ENCODE measurements at places on chromosomes 4 and X.

GRCh38 chr4:8534129-8534528 lies 46.1 kb upstream of the GPR78 start:
- no peak for DNase-seq

GRCh38 chr4:7674706-7675105 lies 240.0 kb upstream of the PSAPL1 start:
- DNase-seq: no peak

DNA sequence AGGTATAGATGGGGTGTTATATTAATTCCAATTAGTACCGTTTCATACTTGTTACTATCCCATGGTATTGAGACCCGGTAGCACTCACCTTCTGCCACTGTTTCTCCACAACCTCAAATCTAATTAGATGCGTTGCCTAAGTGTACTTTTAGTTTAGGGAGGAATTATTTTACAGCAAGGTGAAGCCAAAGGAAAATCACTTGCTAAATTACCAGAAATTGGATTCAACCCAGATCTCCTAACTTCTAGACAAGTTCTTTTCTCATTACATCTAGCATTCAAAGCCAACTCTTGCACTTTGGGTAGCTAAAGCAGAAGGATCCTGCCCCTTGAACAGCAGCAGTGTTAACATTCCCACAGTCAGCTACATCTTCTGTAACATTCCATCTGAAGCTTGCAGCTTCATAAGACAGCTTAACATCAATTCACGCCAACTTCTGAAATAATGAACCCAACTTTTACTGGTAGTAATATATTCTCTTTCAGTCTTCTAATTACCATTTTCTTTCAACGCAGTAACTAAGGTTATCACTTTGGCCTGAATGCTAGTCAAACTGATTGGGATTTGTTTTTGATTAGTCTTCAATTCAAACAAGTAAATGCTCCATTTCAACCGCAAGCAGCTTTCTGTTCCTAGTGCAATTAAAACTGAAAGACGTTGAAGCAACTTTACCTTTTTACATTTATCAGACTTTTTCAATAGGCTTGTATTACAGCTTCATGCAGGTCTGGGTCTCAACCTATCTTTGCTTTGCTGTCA lies 934 bp upstream of the SEC31A start:
- DNase-seq: no peak

DNA sequence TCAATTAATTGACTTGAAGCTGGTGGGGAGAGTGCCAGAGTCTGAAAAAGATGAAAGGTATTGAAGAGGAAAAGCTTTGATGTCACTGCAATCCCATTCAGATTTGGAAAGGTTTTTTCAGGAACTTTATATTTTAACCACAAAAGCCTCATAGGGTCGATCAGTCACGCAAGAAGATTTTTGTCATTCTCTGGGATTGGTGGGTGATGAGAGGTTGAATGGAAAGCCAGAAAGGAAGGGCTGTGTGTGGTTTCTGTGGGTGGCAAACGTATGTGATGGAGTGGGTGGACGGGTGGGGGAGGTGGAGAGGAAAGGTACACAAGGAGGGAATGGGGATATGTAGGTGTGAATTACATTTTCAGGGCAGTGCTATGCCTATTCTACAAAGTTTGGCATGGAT lies 173.8 kb upstream of the SCML1 start:
- DNase-seq: no peak

DNA sequence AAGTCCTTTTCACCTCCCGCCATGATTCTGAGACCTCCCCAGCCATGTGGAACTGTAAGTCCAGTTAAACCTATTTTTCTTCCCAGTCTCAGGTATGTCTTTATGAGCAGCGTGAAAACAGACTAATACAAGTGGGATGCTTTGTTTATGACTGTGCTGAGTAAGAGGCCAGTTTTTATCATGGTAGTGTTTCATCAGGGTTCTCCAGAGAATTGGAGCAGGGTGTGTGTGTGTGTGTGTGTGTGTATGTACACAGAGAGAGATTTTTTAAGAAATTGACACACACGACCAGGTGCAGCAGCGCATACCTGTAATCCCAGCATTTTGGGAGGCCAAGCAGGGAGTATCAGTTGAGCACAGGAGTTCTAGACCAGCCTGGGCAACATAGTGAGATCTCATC lies 34.6 kb upstream of the SLC2A9 start:
- DNase-seq: no peak

GRCh38 chr4:80268081-80268823 lies 1.8 kb downstream of the FGF5 start:
- no peak for DNase-seq

GRCh38 chr4:121155893-121156292 lies 8.2 kb downstream of the TNIP3 start:
- no peak for DNase-seq

GRCh38 chr4:30001628-30002027 lies 718.5 kb upstream of the PCDH7 start:
- DNase-seq: no peak

GRCh38 chr4:2818351-2818939 lies 25.2 kb upstream of the ADD1 start:
- DNase-seq: no peak

DNA sequence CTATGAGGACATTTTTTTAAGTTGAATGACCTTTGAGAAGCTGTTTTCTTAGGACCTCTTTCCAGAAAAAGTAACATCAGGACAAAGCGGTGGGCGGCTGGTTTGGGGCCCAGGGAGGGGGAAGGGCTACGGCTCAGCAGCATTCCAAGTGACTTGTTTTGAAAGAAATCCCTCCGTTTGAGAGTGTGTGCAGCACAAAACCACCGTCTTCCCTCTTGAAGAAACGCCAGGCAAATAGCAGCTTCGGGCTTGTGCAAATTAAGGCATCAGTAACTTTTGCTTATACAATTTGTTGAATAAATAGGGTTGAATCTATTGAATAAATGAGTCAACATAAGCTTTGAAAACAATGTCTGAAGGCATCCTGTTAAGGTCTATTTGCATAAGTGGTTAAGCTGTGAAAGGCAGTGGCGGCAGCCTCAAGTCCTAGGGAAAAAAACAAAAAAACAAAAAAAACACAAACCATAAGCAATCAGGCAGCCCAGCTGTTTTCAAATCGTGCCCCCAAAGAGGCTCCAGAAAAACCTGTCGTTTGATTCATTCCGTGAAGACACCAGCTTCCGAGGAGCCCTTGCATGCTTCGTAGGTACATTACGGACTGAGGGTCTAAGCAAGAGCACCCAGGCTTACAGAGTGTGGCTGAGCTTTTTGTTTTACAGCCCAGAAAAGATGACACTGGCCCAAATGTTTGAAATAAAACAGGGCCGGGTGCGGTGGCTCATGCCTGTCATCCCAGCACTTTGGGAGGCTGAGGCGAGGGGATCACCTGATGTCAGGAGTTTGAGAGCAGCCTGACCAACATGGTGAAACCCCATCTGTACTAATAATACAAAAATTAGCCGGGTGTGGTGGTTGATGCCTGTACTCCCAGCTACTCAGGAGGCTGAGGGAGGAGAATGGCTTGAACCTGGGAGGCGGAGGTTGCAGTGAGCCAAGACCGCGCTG lies 103.7 kb downstream of the CRLF2 start:
- DNase-seq: no peak

DNA sequence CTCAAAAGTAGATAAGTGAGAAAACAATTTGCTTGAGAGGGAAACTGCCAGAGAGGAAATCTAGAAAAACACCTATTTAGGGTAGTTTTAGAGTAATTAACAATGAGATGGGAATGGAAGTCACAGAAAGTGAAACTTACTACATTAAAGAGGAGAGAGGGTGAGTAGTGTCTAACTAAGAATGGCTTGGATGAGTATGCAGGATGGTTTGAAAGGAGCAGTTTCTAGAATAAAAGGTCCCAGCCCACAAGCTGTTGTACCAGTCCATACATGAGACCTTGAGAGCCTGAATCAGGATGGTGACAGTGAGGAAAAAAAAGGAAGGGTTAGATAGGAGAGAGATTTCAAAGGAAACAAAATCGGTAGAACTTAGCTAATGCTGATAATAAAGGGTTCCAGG lies 1.3 kb downstream of the GAR1 start:
- DNase-seq: no peak

DNA sequence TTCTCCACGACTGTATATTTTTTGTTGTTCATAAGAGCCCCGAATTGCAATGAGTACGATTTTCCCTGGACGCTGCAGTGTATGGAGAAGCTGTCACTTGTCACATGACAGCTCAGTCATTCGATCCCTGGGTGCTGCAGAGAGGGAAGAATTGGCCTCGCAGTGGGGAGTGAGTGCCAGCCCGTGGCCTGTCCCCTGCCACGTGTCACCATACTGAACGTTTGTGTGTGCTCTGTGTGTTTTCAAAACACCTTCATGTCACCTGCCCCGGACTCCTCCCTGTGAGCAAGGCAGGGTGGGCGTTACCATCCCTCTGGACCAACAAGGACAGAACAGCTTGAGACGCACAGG lies 77.9 kb downstream of the TBL1X start:
- no peak for DNase-seq

- no peak for DNase-seq
Measured at GRCh38 chr4:8269535-8270417, at the start of gene HTRA3. TSS of gene HTRA3 (plus strand) at chr4:8269754. CDS start at chr4:8269969, 215 bp downstream.

GRCh38 chrX:93594780-93595179 lies 78.6 kb downstream of the NAP1L3 start:
- DNase-seq: no peak

Data from stimulated activated CD8-positive, alpha-beta memory T cell treated with anti-CD3 and anti-CD28 coated beads, Interleukin-7, amount 100 ng/mL, for 48 hours (primary cell).